ENCODE measurements at places on chromosomes 4 and X. TPM values are rescaled to one million over a fixed set of nuclear protein-coding genes. Genes with fewer than 3 reads are reported as not detected.

DMD gene
- 5.5 TPM for total RNA-seq

- no peak overlapping the region for H3K27ac ChIP-seq
- no peaks in the 10 kb centered on the region for H3K4me1 ChIP-seq
- no peaks in the 10 kb centered on the region for H3K36me3 ChIP-seq
- peaks cover 2% of the 10 kb centered on the region for H3K27me3 ChIP-seq
- H3K4me3 ChIP-seq, result no peak overlapping the region
These were observed 358.5 kb downstream of the PCDH7 start for GRCh38 chr4:31078661-31079060.

GATB gene
- 16.6 TPM for total RNA-seq

DNA sequence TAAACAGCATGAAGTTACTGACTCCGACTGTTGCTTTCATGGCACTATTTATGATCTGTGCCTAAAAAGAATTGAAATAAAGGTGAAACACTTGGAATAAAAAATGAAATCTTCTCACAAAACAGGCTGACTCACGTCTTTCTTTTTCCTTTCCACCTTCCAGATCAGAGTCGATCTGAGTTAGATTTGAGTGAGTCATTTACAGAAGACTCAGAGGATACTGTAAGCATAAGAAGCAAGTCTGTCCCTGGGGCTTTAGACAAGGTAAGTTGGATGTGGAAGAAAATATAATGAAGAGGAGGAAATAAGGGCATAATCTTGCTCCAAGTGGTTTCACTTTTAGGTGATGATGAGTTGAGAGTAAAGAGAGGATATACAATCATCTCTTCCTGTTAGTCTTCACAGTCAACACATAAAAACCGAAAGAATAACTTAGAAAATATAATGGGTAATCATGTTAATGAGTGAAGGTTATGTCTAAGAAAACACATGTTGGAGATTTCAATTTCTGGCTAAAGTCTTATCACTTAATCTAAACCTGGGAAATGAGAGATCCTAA, 89.7 kb downstream of the SYTL5 start:
- H3K27ac ChIP-seq, result no peak overlapping the region
- no peaks in the 10 kb centered on the region for H3K27me3 ChIP-seq
- no peaks in the 10 kb centered on the region for H3K4me1 ChIP-seq
- no peaks in the 10 kb centered on the region for H3K36me3 ChIP-seq
- H3K4me3 ChIP-seq, result no peak overlapping the region

DNA sequence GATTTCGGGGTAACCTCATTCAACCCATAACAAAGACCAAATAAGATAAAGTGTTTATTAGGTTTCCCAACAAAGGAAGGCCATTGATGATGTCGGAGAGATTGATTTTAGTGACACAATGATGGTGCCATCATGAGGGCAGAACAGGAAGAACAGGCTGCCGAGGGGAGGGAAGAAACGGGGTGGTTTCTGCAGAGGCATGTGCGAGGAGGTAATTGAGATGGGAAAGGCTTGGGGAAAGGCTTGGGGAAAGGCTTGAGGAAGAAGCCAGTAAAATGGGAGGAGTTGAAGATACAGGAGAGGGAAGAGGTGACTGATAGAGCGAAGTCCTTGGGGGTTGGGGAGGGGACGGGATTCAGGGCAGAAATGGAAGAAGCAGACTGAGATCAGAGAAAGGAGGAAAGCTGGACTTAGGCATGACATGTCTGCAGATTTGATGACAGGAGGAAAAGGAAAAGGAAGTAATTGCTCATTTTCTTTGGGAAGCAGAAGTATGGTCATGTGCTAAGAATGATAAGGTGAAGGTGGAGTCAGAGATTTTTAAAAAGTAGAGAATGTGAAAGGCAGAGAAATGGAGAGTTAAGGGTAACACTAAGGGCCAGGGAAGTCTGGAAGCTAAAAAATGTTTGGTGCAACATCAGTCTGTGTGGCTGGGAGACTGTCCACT, 6.0 kb downstream of the HPSE start:
- no peak overlapping the region for H3K4me3 ChIP-seq
- no peak for DNase-seq
- peak overlapping the region; percentile 24 for H3K27ac ChIP-seq
- peaks cover 36% of the 10 kb centered on the region for H3K4me1 ChIP-seq
- peaks cover 7% of the 10 kb centered on the region for H3K36me3 ChIP-seq
- H3K27me3 ChIP-seq, result no peaks in the 10 kb centered on the region

DNA sequence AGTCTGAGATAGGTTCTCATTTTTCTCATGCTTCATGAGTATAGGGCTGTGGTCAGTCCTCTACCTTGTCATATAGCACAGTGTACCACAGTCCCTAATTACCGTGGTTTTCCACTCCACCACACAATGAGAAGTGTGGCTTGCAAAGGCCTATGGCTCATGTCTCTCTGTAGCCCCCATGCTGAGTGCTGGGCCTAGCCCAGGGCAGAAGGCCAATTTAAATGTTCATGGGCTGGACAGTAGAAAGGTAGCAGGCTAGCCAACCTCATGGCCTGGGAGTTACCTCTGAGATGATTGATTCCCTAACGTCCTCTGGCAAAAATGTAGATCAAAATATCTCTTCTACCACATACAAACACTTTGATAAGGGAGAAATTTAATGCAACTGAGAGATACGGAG, 222.5 kb downstream of the AFF2 start:
- H3K4me3 ChIP-seq, result no peak overlapping the region
- DNase-seq, result no peak

- H3K4me3 ChIP-seq, result no peak overlapping the region
- DNase-seq, result no peak
- H3K27me3 ChIP-seq, result no peaks in the 10 kb centered on the region
- no peaks in the 10 kb centered on the region for H3K4me1 ChIP-seq
- no peaks in the 10 kb centered on the region for H3K36me3 ChIP-seq
- no peak overlapping the region for H3K27ac ChIP-seq
These were observed 54.7 kb downstream of the AMER1 start for GRCh38 chrX:64150775-64151174.

DNA sequence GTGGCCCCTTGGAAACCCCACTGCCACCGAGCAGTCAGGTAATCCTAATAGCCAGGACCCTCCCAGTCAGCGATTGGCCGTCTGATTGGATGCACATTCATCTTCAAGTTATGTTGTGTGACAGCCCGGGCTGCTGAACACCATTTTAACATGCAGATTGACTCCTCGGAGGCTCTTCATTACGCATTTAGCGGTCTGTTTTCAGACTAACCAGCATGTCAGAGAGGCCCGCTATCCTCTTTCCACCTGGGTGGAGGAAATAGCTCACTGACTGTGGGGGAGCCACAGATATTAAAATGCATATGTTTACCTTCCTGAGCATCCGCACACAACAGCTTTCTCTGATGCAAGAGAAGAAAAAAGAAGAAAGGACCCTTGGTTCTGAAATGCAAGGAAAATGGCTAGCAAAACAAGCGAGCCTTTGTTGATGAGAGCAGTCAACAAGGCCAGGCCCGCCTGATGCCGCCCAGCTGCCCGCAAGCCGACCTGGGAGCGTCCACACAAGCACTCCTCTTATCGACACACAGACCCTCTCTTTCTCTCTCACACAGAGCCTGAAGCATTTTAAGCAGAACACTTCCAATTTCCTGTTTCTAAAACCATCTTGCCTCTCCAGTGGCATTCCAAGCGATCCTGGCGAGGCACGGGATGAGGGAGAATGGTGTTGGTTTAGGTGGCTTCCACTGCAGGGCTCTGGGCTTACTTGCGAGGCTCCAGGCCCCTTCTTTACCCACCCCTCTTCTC, 118.3 kb downstream of the MGST2 start:
- peaks cover 9% of the 10 kb centered on the region for H3K27me3 ChIP-seq
- H3K4me3 ChIP-seq, result peak overlapping the region; percentile 54
- H3K36me3 ChIP-seq, result peaks cover 5% of the 10 kb centered on the region
- DNase-seq, result peak; percentile 21

GRCh38 chr4:15213302-15213970, 211.2 kb downstream of the CPEB2 start:
- H3K27me3 ChIP-seq, result no peaks in the 10 kb centered on the region
- no peak for DNase-seq
- no peak overlapping the region for H3K4me3 ChIP-seq
- no peaks in the 10 kb centered on the region for H3K4me1 ChIP-seq

XAGE2 gene
- total RNA-seq, result not detected

VEGFC gene
- total RNA-seq, result 0.92 TPM

DNA sequence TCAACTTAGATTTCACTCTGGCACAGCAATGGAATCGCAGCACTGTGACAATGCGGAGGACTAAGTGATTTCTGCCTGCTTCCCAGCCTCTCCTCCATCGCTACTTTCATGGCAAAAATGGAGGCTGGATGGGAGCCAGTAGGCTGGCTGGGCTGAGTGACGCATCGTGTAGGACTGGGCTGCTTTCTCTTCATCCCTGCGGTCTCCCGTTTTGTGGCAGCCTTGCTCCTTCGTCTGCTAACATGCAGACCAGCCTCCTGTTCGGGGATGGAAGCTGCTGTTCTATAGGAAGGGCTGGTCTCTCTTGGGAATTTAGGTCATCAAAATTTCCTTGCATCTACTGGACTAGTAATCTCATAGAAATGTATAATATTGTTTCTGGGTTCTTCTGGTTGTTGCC, 15.8 kb upstream of the RGS12 start:
- H3K4me3 ChIP-seq, result no peak overlapping the region
- no peaks in the 10 kb centered on the region for H3K27me3 ChIP-seq
- no peak for DNase-seq

DNA sequence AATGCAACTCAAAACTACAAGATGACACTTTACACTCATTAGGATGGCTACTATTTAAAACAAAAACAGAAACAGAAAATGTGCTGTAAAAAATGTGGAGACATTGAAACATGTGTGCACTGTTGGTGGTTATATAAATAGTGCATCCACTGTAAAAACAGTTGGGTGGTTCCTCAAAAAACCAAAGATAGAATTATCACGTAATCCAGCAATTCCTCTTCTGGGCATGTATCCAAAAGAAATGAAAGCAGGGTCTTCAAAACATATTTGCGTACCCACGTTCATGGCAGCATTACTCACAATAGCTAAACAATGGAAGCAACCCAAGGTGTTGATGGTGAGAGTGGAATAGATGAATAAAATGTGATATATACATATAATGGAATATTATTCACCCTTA, 967.2 kb downstream of the TRAM1L1 start:
- DNase-seq, result no peak
- no peaks in the 10 kb centered on the region for H3K36me3 ChIP-seq
- no peak overlapping the region for H3K27ac ChIP-seq
- no peaks in the 10 kb centered on the region for H3K4me1 ChIP-seq
- H3K4me3 ChIP-seq, result no peak overlapping the region

PDGFRA gene
- 3.4 TPM for total RNA-seq

DNA sequence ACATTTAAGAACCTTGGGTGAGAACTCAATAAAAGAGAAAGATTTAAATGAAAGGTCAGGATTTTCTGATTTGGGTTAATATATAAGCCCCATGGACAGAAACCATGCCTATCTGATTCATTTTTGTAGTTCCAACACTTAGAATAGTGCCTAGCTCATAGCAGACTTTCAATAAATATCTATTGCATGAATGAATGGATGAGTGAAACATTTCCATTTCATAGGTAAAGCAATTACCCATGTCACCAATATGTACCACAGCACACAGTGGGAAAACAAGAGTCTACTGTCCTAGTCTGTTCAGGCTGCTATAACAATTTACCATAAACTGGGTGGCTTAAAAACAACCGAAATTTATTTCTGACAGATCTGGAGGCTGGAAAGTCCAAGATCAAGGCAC, 63.9 kb upstream of the PTPN13 start:
- no peak overlapping the region for H3K4me3 ChIP-seq
- H3K27ac ChIP-seq, result no peak overlapping the region
- no peak for DNase-seq
- peaks cover 4% of the 10 kb centered on the region for H3K4me1 ChIP-seq

NLGN3 gene
- 1.7 TPM for total RNA-seq

EBP gene
- total RNA-seq, result 66.0 TPM

DNA sequence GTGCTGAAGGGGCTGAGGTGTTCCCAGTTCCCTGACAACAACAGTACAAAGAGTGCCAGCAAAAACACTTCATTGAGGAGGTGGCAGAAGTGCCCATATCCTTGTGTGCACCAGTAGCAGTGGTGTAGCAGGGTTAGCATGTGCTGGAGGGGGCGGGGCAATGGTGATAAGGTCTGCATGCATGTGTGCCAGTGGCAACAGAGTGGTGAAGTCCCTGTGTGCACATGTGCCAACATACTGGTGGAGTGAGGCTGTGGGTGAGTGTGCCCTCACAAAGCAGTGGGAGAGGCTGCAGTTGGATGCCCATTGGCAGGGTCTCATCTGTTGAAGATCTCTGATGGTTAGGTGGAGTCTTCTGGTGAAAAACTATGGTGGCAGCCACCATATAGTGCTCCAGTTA, 994.6 kb downstream of the PCDH19 start:
- H3K4me1 ChIP-seq, result no peaks in the 10 kb centered on the region
- H3K27ac ChIP-seq, result no peak overlapping the region
- H3K36me3 ChIP-seq, result no peaks in the 10 kb centered on the region
- no peak for DNase-seq

TRIM61 gene
- 1.8 TPM for total RNA-seq

AMBN gene
- total RNA-seq, result not detected

- no peak for DNase-seq
- H3K4me3 ChIP-seq, result no peak overlapping the region
- no peaks in the 10 kb centered on the region for H3K27me3 ChIP-seq
- no peak overlapping the region for H3K27ac ChIP-seq
- no peaks in the 10 kb centered on the region for H3K36me3 ChIP-seq
These were observed 85.5 kb downstream of the BMPR1B start for GRCh38 chr4:94843216-94843615.

- H3K4me1 ChIP-seq, result no peaks in the 10 kb centered on the region
- DNase-seq, result peak; percentile 23
- H3K27ac ChIP-seq, result no peak overlapping the region
- H3K4me3 ChIP-seq, result no peak overlapping the region
- H3K36me3 ChIP-seq, result peaks cover 3% of the 10 kb centered on the region
- no peaks in the 10 kb centered on the region for H3K27me3 ChIP-seq
These were observed 66.2 kb upstream of the TACR3 start for GRCh38 chr4:103786014-103786413.

Data from endothelial cell (in vitro differentiated cells).